NCI-H1105 (cell line): ENCODE measurements at places on chromosomes 1 and 21.

GRCh38 chr1:6197746-6198427 is 1.5 kb downstream of the RPL22 start:
- no peak for DNase-seq

DNA sequence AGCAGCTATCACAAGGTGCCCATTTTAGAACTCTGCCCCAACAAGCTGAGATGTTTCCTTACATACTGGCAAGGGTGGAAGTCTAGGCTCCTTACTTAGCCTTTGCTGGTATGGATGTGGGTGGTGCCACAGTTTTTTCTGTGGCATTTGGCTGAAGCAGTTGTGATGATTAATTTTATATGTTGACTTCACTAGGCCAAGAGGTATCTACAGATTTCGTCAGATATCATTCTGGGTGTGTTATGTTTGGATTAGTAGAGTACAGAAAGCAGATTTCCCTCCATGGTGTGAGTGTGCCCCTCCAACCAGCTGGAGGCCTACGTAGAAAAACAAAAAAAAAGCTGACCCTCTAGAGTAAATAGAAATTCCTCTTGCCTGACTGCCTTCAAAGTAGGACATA is 317.0 kb downstream of the BARHL2 start:
- DNase-seq, result no peak

DNA sequence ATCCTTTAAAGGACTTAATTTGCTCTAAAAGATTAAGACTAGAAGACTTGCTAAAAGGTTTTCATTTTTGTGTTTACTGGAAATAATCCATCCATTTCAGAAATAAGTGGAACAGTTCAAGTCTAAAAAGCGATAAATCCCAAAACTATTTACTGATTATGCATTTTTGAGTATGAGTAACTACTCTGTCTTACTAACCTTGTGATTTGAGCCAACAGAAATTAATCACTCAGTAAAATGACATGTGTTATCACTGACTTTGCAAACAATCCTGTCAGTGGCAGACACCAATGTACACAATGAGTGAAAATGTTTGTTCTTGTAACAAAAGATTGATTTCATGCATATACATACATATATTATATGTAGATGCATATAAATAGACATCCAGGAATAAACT is 218.0 kb downstream of the DENND1B start:
- no peak for DNase-seq

- DNase-seq, result no peak
Observed at GRCh38 chr1:207713529-207713928, 38.3 kb upstream of the CD46 start.

DNA sequence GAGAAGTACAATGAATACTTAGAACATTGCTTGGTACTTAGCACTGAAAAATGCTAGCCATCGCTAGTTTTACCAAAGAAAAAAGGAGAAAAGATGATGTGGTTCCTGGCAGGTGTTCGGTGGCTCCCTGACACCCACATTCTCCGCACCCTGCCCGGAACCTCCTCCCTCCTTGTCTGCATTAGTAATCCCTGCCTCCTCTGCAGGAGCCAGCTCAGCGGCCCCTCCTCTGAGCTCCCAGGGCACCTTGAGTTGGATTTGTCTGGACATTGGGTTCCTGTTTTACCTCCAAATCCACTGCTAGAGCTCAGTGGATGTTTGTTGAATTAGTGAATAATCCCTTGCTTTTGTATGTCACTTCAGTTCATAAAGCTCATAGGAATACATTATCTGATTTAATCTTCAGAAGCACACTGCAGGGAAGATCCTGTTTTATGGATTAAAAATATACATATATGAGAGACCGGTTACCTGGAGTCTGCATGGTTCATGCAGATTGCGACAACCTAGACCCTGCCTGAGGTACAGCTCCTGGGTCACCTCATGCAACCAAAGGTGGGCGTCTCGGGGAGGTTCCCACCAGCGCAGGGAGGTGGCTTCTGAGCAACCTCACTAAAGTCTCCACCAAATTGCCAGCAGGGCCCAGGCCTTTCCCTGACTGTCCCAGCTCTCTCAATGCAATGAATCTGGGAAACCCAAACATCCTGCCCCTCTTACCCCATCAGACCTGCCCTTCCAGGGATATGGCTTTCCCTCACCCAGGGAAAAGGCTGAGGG is 24.2 kb downstream of the PCAT6 start:
- no peak for DNase-seq

DNA sequence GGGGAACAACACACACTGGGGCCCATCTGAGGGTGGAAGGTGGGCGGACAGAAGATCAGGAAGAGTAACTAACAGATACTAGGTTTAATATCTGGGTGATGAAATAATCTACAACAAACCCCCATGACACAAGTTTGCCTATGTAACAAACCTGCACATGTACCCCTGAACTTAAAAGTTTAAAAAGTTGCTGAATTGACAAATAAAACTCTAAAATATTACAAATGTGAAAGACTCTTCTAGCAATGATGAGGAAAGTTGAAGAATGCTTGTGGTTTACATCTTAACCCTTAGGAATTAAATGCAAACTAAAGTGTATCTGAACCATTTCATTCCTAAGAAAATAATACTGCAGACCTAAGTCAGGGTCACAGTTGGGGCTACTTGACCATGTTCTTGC is 525.6 kb upstream of the CAMK1G start:
- no peak for DNase-seq

DNA sequence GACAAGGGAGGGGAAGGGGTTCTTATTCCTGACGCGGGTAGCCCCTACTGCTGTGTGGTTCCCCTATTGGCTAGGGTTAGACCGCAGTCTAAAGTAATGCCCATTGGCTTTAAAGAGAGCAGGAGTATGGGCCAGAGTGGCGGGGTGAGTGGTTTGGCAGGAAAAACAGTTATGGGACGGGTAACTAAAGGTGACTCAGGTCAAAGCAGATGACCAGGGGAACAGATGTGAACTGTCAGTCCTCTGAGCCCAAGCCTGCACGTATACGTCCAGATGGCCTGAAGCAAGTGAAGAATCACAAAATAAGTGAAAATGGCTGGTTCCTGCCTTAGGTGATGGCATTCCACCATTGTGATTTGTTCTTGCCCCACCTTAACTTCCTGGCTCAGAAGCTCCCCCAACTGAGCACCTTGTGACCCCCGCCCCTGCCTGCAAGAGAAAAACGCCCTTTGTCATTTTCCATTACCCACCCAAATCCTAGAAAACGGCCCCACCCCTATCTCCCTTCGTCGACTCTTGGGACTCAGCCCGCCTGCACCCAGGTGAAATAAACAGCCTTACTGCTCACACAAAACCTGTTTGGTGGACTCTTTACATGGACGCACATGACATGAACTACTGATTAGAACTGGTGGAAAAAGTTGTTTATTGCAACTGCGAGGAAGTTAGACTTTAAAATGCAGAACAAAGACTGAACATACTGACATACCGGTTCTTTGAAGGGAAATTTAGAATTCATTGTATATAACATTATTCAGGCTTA is 758 bp upstream of the ATAD3B start:
- no peak for DNase-seq

GRCh38 chr1:171751221-171751620 is 9.4 kb upstream of the VAMP4 start:
- no peak for DNase-seq
